Brain pericyte (primary cell): ENCODE measurements at places on chromosomes 16 and 17.

GRCh38 chr16:19522397-19522732 lies 467 bp upstream of the GDE1 start:
- DNase-seq = no peak

- peak; percentile 26 for DNase-seq
Measured at GRCh38 chr17:49230636-49231562, at the start of gene PHOSPHO1. TSS of gene PHOSPHO1 (minus strand) at chr17:49230787. CDS start at chr17:49226691, 4,096 bp downstream.

- DNase-seq = no peak
Measured at GRCh38 chr17:42249681-42250446, 26.3 kb downstream of the STAT5B start.

GRCh38 chr16:20849589-20850390 lies 43.5 kb downstream of the REXO5 start:
- DNase-seq = peak; percentile 29

- no peak for DNase-seq
Measured at GRCh38 chr17:30031214-30031869, 85.3 kb upstream of the NSRP1 start.

- DNase-seq = peak; percentile 24
Measured at GRCh38 chr16:73878611-73879010, 418.0 kb upstream of the PSMD7 start.

GRCh38 chr17:66670206-66670605 lies 164.7 kb upstream of the CACNG5 start:
- no peak for DNase-seq

- no peak for DNase-seq
Measured at GRCh38 chr16:28538733-28539596, at the start of gene NUPR1. TSS of gene NUPR1 (minus strand) at chr16:28538974. CDS start at chr16:28538907, 67 bp downstream.

- no peak for DNase-seq
Measured at GRCh38 chr17:41925991-41926590, 4.3 kb upstream of the ODAD4 start.

DNA sequence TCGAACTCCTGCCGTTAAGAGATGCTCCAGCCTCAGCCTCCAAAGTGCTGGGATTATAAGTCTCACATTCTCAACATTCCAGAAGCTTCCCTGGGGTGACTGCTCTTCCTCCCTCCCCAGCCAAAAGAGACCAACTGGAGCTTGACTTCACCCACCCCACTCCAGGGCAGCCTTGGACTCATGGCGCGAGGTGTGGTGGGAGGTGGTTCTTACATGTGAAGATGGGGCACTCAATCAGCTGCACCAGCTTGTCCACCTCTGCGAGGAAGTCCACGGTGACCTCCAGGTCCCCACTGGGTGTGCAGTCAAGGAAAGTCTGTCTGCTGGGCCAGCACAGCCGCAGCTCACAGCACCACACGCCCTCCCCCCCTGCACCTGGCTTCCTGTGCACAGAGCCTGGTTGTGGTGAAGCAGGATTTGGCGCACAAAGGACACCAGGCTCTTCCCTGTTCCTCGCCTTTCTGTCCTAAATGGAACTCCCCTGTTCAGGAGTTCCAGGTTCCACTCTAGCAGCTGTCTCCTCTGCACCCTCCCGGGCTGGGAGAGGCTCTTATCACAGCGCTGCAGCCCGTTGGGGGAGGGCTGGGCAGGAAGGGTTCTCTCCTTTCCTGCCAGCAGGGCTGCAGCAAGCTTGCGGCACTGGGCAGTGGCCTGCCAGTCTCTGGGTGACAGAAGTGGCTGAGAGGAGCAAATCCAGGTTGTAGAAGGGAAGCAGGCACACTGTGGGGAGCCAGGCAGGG lies 9.6 kb upstream of the MTSS2 start:
- DNase-seq = no peak

GRCh38 chr17:71109697-71110096 lies 940.4 kb downstream of the KCNJ2 start:
- no peak for DNase-seq
